ENCODE measurements at places on chromosomes 1 and 21.

DNA sequence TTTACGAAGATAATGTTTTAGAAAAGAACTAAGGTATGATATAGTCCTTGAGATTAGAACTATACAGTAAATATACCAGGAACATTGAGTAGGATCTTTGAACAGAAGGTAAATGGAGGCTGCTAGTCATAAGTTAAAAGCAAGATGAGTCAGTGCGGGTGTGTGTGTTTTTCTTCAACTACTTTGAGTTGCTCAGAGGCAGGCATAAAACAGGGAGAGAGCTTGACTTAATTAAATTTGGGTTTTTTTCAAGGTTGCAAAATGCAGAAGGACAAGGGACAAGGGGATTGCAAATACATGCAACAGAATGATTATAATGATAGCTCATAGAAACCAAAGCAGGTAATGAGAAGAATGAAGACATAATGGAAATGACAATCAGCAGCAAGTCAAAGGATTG lies 815.1 kb downstream of the NCAM2 start:
- DNase-seq: no peak

- DNase-seq: peak; percentile 44
Observed at GRCh38 chr21:44710756-44711326, 531 bp downstream of the TSPEAR start.

- DNase-seq: no peak
Observed at GRCh38 chr1:203153051-203153988, 22.3 kb downstream of the MYBPH start.

DNA sequence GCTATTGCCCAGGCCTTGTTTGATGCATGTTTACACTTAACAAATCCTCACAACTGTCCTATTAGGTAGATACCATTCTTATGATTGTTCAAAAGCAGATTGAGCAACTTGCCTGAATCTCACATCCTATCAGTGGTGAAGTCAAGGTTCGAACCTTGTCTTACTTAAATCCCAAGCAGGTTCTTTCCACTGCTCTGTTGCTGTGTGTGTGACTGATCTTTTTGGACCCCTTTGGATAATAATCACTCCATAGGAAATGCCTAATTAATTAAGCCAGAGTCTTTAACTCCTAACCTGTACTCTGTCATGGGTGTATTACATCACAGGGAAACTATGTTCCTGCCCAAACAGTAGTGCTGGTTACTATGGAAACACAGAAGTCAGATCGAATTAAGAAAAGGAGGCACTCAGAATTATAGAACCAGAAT lies 84.2 kb downstream of the SPATA46 start:
- DNase-seq: no peak

GRCh38 chr1:53483170-53483569 lies 24.0 kb downstream of the DMRTB1 start:
- DNase-seq: no peak

DNA sequence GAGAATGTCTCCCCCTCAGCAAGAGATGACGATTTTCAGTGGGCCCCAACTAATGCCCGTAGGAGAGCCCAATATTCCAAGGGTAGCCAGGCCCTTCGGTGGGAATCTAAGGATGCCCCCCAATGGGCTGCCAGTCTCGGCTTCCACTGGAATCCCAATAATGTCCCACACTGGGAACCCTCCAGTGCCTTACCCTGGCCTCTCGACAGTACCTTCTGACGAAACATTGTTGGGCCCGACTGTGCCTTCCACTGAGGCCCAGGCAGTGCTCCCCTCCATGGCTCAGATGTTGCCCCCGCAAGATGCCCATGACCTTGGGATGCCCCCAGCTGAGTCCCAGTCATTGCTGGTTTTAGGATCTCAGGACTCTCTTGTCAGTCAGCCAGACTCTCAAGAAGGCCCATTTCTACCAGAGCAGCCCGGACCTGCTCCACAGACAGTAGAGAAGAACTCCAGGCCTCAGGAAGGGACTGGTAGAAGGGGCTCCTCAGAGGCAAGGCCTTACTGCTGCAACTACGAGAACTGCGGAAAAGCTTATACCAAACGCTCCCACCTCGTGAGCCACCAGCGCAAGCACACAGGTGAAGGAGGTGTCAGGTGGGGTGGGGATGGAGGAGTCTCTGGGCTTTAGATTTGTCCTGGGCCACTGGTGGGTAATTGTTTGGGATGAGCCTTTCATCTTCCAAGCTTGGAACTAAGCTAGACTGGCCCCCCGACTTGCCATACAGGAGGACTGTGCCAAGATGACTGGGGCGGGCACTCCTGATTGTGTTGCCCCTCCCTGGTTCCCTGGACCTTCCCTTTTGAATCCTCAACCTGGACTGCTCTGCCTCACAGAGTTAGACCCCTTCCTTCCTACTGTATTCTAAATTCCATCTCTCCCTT lies 11.2 kb downstream of the KLF17 start:
- DNase-seq: no peak

- DNase-seq: no peak
Observed at GRCh38 chr1:219529116-219529515, 83.8 kb downstream of the ZC3H11B start.
